ENCODE measurements at places on chromosomes 2 and 18. TPM values are rescaled to one million over a fixed set of nuclear protein-coding genes. Genes with fewer than 3 reads are reported as not detected.

LYPD6 gene
- total RNA-seq: 3.9 TPM

CHRNG gene
- total RNA-seq: not detected

- DNase-seq: no peak
Observed at GRCh38 chr2:191625016-191625415, 52.9 kb upstream of the NABP1 start.

DNA sequence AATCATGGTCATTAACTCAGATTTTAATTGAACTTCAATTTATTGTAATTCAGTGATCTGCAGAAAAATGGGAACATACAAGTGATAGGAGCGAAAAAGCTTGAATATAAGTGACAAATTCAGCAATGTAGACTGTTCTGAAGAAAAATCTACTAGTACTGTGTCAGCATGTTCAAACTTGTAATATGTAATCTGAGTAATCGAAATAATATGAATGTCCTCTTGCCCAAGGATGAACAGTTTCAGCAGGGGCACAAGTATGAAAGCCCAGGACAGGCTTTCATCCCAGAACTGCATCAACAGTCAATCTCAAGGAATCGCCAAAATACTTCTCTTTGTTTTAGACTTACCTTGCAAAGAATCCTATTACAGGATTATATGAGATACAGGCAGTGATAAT lies 1110.5 kb downstream of the LRP1B start:
- DNase-seq: peak; percentile 32

- DNase-seq: no peak
Observed at GRCh38 chr2:156190517-156190916, 142.0 kb downstream of the NR4A2 start.

- DNase-seq: no peak
Observed at GRCh38 chr2:206379266-206379665, 64.1 kb upstream of the ADAM23 start.

- no peak for DNase-seq
Observed at GRCh38 chr2:31433541-31433940, 19.0 kb upstream of the XDH start.

- peak; percentile 36 for DNase-seq
Observed at GRCh38 chr2:40256649-40257048, 195.2 kb downstream of the SLC8A1 start.

GRCh38 chr2:20035955-20036666 lies 15.3 kb downstream of the LAPTM4A start:
- DNase-seq: no peak

Data from GM23248 (cell line).